ENCODE measurements at places on chromosomes 11 and 22.

DNA sequence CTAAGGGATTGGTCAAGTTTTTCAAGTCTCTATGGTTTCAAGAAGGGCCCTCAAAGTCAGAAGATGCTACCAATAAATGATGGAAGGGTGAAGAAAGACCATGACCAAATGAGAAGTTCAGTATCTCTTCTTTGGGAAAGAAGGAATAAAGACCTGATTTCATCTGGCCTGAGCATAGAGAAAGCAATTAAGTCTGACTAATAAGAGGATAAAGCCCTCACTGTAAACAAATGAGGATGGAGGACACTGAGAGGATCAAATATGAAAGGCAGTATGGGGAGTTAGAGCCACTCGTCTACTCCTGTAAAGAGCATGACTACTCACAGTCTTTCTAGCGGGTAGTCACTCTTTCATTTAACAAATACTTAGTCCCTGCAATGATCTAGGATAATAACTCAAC lies 44.6 kb downstream of the FAM168A start:
- DNase-seq = no peak

GRCh38 chr11:1220941-1221721 lies 1.7 kb upstream of the MUC5B start:
- no peak for DNase-seq

- no peak for DNase-seq
These were observed 2.2 kb downstream of the TMEM80 start for GRCh38 chr11:697811-698311.

DNA sequence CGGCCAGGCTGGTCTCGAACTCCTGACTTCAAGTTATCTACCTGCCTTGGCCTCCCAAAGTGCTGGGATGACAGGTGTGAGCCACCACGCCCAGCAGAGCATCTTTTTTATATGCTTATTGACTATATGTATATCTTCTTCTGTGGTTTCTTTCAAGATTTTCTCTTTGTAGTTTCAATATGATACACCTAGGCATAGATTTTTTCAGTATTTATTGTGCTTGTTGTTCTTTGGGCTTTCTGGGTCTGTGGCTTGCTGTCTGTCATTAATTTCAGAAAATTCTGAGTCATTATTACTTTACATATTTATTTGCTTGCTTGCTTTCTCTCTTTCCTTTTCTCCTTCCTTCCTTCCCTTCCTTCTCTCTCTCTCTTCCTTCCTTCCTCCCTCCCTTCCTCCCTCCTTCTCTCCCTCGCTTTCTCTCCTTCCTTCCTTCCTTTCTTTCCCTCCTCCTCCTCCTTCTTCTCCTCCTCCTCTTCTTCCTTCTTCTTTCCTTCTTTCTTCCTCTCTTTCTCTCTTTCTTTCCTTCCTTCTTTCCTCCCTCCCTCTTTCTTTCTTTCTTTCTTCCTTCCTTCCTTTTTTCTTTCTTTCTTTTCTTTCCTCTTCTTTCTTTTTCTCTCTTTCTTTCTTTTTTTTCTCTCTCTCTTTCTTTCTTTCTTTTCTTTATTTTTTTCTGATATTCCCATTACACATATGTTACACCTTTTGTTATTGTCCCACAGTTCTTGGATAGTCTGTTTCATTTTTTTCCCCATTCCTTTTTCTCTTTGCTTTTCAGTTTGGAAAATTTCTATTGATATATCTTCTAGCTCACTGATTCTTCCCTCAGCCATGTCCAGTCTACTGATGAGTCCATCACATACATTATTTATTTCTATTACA lies 10.9 kb upstream of the DCHS1 start:
- DNase-seq = no peak

DNA sequence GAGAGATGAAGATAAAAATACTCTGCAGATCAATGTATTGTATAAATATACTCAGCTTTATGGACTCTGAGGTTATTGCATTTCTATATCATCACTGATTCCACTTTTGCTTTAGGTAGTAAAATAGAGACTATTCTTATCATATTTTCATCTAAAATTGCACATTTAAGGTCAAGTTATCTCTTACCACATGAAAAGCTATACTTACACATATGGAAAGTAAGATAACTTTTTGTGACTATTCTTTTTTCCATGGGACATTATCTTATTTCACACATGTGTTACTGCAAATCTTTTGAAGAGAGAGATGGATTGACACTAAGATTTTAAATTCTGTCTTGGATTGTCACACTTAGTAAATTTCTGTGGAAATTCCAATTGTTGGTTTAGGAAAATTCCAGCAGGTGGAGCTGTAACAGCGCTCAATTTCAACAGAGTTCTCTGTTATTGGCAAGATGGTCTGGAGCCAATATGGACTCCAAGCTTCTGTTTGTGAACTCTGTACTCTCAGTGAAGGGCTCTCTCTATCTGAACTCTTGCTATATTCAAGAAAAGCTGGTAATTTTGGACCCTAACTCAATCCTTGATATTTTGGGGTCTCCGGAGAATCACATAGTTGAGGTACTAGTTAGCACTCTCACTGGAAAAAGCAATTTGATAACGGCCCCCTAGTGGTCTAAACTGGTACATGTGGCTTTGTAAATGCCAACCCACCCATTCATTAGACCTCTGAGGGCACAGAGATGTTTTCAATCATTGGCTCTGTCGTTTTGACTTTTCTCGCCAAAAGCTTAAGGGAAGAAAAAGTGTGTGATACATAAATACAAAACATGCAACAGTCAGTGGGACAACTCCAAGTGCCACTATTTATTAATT lies 429.7 kb downstream of the ETS1 start:
- DNase-seq = peak; percentile 12

DNA sequence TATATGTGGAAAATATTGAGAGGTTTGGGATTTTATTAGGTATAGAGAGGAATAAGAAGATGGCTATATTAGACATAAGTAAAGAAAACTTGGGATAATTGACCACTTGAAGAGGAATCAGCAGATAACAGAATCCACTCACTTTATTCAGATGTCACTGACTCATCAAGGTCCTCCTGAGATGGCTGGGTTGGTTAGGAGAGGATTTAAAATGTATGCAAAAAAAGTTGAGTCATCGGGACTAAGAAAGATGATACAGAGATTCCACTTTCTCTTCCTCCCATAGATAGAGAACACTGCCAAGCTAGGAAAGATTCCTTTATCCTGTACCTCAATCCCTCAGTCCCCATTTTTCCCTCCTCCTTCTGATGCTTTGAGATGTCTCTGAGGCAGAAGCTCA lies at the start of gene OR6A2:
Gene OR6A2 (minus strand): TSS at position 288 of the 400 bp plus-strand sequence. CDS start 3,981 bp downstream, outside the sequence.
- DNase-seq = no peak

DNA sequence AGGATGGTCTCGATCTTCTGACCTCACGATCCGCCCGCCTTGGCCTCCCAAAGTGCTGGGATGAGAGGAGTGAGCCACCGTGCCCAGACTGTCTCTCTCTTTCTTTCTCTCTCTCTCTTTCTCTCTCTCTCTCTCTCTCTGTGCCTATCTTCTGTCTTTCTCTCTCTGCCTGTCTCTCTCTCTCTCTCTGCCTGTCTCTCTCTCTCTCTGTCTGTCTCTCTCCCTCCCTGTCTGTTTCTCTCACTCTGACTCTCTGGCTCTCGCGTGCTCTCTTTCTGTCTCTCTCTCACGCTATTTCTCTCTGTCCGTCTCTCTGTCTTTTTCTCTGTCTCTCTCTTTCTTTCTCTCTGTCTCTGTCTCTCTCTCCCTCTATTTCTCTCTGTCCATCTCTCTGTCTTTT lies 3911.2 kb upstream of the OR11H1 start:
- no peak for DNase-seq
